ENCODE measurements at places on chromosomes 16 and 17.
A peak's percentile ranks its signal among the peaks of the same experiment; 100 is the strongest.

- peak; percentile 56 for ATAC-seq
Measured at GRCh38 chr17:76151896-76152454, 10.9 kb upstream of the FOXJ1 start.

DNA sequence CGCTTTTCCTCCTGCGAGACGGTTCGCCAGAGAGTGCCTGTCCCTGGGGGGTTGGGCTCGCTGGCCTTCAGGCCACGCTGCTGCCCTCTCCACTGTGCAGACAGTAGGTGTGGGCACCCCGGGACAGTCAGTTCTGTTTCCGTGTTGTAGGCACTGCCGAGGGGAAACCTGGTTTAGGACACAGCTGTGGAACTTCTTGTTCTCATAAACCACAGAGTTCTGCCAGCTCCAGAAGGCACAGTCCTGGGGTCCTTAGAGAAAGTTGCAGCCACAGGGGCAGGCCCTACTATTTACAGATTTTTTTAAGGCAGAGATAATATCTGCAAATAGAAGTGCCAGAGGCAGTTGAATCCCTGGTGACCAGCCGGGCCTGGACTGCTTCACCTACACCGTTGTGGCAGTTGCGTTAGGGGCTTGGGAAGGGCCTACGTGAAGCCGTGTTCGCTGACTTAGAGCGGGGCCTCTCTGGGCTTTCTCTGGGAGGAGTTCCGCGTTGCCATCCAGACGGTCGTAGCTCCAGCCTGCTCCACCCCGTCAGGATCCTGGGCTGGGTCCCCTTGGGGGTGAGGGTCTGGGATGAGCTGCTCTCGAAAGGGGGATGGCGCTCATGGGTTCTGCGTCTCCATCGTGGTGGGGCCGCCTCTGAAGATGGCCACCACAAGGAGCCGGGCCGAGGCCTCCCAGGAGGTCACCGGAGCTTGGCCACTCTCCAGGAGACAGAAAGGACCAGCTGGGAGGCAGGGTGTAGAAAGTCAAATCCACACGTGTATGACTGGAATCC lies 126.3 kb downstream of the BANP start:
- no peak for ATAC-seq

DNA sequence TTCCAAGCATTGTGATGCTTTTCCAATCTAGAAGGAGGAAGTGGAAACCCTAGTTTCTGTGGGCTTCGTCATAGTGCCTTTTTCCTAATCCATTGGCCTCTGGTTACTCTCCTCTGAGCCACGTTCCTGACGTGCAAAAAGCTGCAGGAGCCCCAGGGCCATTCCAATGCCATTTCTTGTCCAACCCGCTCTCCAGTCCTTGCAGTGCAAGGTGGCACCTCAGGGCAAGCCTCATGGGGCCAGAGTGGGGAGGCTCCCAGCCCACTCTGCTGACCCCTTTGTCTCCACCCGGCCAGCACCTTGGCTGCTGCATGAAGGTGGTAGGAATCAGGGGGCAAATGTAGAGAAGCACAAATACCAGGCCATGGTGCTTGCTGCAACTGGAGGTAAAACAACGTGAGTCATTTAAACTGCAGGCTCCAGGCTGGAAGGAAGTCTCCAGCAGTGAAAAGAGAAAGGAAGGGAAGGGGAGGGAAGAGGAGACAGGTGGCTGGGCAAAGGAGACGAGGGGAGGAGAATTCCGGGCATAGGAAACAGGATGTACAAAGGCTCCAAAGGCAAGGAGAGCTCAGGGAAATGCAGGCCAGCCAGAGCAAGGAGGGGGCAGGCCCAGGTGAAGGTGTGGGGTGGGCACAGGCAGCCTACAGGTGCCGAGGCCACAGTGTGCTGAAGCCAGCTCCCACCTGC lies 168.2 kb upstream of the TNRC6C start:
- no peak for ATAC-seq

- no peak for ATAC-seq
Measured at GRCh38 chr17:47288531-47289116, 35.0 kb downstream of the ITGB3 start.

DNA sequence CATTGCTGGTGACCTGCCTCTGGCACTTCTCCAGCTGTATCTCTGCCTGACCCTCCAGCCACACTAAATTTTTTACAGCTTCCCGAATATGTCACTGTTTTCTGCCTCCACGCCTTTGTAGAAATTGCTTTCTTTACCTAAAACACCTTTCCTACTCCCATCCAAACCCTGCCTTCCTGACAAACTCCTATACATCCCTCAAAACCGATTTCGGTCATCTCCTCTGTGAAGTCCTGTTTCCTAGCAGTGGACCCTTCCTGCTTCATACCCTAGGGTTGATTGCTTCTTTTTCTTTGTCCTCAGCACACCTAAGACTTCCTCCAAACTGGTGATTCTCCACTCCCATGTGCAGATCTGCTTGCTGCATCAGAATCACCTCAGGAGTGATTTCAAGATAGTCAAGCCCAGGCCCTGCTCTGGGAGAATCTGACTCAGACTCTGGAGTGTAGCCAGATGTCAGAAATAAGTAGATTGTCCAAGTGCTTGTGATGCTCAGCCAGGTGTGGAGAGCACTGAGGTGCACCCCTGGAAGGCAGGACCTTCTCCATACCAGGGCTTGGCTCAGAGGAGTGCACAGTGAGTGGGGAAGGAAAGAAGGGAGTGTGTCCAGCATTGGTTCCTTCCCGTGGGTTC lies 184.2 kb downstream of the COPRS start:
- no peak for ATAC-seq

GRCh38 chr16:11781773-11782172 lies 15.3 kb downstream of the ZC3H7A start:
- ATAC-seq, result no peak

DNA sequence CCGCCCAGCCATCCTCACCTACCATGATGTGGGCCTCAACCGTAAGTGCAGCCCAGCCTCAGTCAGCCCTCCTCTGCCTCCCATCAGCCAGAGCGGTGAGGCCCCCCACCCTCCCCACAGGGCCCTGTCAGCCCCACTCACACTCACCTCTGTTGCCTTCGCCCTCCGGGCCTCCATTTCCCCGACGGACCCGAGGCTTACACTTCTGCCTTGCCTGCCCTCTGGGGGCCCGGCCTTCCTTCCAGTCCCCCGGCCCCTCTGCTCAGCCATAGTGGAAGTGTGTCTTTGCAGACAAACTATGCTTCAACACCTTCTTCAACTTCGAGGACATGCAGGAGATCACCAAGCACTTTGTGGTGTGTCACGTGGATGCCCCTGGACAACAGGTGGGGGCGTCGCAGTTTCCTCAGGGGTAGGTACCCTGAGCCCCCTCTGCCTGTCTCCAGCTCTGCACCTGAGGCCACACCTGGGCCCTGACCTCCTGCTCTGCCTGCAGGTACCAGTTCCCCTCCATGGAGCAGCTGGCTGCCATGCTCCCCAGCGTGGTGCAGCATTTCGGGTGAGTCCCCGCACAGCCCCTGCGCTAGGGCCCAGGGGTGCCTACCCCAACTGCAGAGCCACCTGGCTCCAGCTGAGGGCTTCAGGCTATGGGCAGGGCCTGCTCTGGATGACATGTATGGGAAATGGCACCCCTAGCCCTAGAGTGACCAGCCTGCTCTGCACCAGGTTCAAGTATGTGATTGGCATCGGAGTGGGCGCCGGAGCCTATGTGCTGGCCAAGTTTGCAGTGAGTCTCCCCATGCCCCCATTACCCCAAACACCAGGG lies 4.1 kb downstream of the NDRG4 start:
- ATAC-seq, result no peak

Measured in activated CD4-positive, CD25-positive, alpha-beta regulatory T cell treated with anti-CD3 and anti-CD28 coated beads, Interleukin-2, amount 50 U/mL, for 24 hours (primary cell).